Thoracic aorta (tissue), 2 donors: ENCODE measurements at places on chromosomes 7 and 10. TPM values are rescaled to one million over a fixed set of nuclear protein-coding genes. Genes with fewer than 3 reads are reported as not detected.

Gene FGFBP3
- total RNA-seq, result 0.81 TPM

Gene CHAT
- total RNA-seq, result not detected

Gene OR6V1
- not detected for total RNA-seq

Gene CTAGE8
- 2.1 TPM for total RNA-seq

Gene C7orf33
- not detected for total RNA-seq

Gene NRCAM
- 3.3 TPM for total RNA-seq

Gene CAV1
- total RNA-seq, result 194 TPM

Gene CLRN3
- total RNA-seq, result not detected

Gene CBLL1
- total RNA-seq, result 21.9 TPM

Gene MRLN
- not detected for total RNA-seq

Gene ADAM22
- total RNA-seq, result 5.4 TPM

GRCh38 chr10:33153251-33153967, 181.1 kb downstream of the NRP1 start:
- H3K4me1 ChIP-seq, result peaks cover 15% of the 10 kb centered on the region
- H3K36me3 ChIP-seq, result no peaks in the 10 kb centered on the region
- no peak overlapping the region for H3K4me3 ChIP-seq
- H3K27me3 ChIP-seq, result no peaks in the 10 kb centered on the region
- DNase-seq, result no peak
- peak overlapping the region; percentile 4 for H3K27ac ChIP-seq

GRCh38 chr10:70849582-70850016, 33.9 kb downstream of the SGPL1 start:
- H3K27me3 ChIP-seq, result no peaks in the 10 kb centered on the region
- H3K4me1 ChIP-seq, result no peaks in the 10 kb centered on the region
- H3K36me3 ChIP-seq, result peaks cover 16% of the 10 kb centered on the region
- H3K27ac ChIP-seq, result no peak overlapping the region
- DNase-seq, result no peak

- DNase-seq, result no peak
- H3K4me1 ChIP-seq, result peaks cover 10% of the 10 kb centered on the region
- H3K27ac ChIP-seq, result no peak overlapping the region
- no peaks in the 10 kb centered on the region for H3K36me3 ChIP-seq
- H3K27me3 ChIP-seq, result no peaks in the 10 kb centered on the region
These were observed 489.8 kb downstream of the TYW1 start for GRCh38 chr7:67486401-67486800.

- H3K36me3 ChIP-seq, result no peaks in the 10 kb centered on the region
- no peaks in the 10 kb centered on the region for H3K4me1 ChIP-seq
- DNase-seq, result no peak
- no peak overlapping the region for H3K27ac ChIP-seq
- H3K4me3 ChIP-seq, result no peak overlapping the region
- no peaks in the 10 kb centered on the region for H3K27me3 ChIP-seq
These were observed 160.4 kb upstream of the PFKP start for GRCh38 chr10:2906974-2907373.

- H3K4me1 ChIP-seq, result peaks cover 90% of the 10 kb centered on the region
- DNase-seq, result no peak
- no peaks in the 10 kb centered on the region for H3K36me3 ChIP-seq
- H3K27me3 ChIP-seq, result no peaks in the 10 kb centered on the region
- H3K27ac ChIP-seq, result peak overlapping the region; percentile 99
These were observed 62.1 kb upstream of the AQP1 start for GRCh38 chr7:30849565-30849964.

DNA sequence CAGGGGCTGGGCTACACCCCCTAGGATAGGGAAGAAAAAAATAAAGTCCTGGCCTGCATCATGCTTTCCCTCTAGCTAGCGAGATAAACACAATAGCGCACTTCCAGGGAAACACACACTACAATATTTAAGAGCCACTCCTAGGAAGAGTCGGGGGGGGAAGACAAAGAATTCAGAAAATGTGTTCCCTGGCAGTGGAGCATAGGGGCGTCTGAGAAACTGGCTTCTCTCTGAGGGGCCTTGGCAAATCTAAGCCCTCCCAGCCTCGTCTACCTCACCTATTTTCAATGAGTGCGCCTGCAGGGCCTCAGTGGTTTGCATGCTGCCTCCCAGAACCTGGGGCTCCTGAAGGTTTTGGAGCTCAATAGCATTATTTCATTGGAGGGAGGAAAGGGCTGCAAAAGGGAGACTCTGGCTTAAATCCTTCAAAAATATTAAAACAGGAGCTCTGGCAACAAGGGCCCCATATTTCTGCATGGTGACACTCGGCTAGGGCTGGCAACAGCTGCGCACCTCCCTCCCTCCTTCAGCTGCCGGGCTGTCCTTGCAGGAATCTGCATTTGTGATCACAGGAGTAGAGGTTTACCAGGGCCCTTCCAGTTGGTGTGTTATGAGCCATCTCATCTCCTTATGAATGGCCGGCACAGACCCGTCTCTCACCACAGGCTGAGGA, 10.8 kb downstream of the ANXA11 start:
- DNase-seq, result no peak
- H3K27me3 ChIP-seq, result no peaks in the 10 kb centered on the region
- no peak overlapping the region for H3K4me3 ChIP-seq
- H3K36me3 ChIP-seq, result no peaks in the 10 kb centered on the region
- peaks cover 62% of the 10 kb centered on the region for H3K4me1 ChIP-seq
- no peak overlapping the region for H3K27ac ChIP-seq

- no peak overlapping the region for H3K27ac ChIP-seq
- H3K4me3 ChIP-seq, result no peak overlapping the region
- H3K4me1 ChIP-seq, result no peaks in the 10 kb centered on the region
- no peaks in the 10 kb centered on the region for H3K36me3 ChIP-seq
- no peaks in the 10 kb centered on the region for H3K27me3 ChIP-seq
- DNase-seq, result no peak
These were observed 128.4 kb downstream of the ARL4A start for GRCh38 chr7:12815871-12816270.

DNA sequence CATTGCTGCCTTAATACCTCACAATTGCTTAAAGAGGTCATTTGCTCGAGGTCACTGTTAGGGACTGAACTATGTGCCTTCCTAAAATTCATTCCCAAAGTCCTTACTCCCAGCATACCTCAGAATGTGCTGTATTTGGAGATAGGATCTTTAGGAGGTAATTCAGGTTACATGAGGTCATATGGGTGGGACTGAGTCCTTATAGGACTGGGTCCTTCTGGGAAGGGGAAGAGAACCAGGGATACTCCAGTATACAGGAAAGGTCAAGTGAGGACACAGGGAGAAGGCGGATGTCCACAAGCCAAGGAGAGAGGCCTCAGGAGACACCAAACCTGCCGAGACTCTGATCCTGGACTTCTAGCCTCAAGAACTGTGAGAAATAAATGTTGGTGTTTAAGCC, 253.3 kb downstream of the PRPF18 start:
- no peak for DNase-seq
- H3K4me3 ChIP-seq, result no peak overlapping the region
- H3K27me3 ChIP-seq, result no peaks in the 10 kb centered on the region
- no peaks in the 10 kb centered on the region for H3K36me3 ChIP-seq
- H3K4me1 ChIP-seq, result peaks cover 69% of the 10 kb centered on the region

GRCh38 chr7:43647673-43648472, 65.0 kb downstream of the STK17A start:
- H3K4me1 ChIP-seq, result peaks cover 70% of the 10 kb centered on the region
- H3K4me3 ChIP-seq, result peak overlapping the region; percentile 61
- H3K27ac ChIP-seq, result peak overlapping the region; percentile 96
- peaks cover 2% of the 10 kb centered on the region for H3K36me3 ChIP-seq
- DNase-seq, result peak; percentile 69

GRCh38 chr10:133226251-133226808, 3.7 kb upstream of the UTF1 start:
- no peaks in the 10 kb centered on the region for H3K36me3 ChIP-seq
- H3K27me3 ChIP-seq, result no peaks in the 10 kb centered on the region
- no peak overlapping the region for H3K27ac ChIP-seq
- no peaks in the 10 kb centered on the region for H3K4me1 ChIP-seq
- H3K4me3 ChIP-seq, result no peak overlapping the region

GRCh38 chr7:69775231-69775771, 177.0 kb downstream of the AUTS2 start:
- H3K4me1 ChIP-seq, result no peaks in the 10 kb centered on the region
- H3K27me3 ChIP-seq, result no peaks in the 10 kb centered on the region
- H3K4me3 ChIP-seq, result no peak overlapping the region
- no peaks in the 10 kb centered on the region for H3K36me3 ChIP-seq
